ENCODE measurements at places on chromosomes 1 and 21.

DNA sequence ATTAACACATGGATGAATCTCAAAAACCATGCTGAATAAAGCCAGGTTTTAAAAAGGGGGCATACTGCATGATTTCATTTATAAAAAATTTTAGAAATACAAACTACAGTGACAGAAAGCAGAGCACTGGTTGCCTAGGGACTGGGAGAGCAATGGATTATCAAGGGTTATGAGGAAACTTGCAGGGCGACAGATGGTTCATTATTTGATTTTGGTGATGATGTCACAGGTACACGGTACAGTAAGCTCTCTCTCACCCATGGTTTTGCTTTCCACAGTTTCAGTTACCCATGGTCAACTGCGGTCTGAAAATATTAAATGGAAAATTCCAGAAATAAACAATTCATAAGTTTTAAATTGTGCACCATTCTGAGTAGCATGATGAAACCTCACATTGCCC lies 14.1 kb downstream of the VAMP4 start:
- no peak for DNase-seq

- DNase-seq, result no peak
Measured at GRCh38 chr1:61253059-61253735, 170.8 kb downstream of the NFIA start.

- no peak for DNase-seq
Measured at GRCh38 chr1:175922254-175922881, 179.0 kb upstream of the TNR start.

GRCh38 chr1:50523548-50523947 lies 100.3 kb upstream of the DMRTA2 start:
- DNase-seq, result no peak

DNA sequence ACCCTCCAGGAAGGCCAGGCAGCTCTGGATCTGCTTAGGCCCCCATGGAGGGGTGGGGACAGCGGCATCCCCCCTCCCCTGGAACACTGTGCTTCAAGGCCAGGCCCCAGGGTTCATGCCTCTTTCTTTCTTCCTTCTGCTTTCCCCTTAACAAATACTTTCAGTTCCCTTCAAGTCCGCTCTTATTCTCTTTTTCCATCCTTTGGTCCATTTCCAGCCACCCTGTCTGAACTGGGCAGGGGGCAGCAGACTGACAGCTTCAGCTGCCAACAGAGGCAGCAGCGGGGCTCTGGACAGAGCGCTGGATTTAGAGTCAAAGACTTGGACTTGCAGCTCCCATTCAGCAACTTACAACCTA lies 1.1 kb upstream of the CD244 start:
- DNase-seq, result no peak

DNA sequence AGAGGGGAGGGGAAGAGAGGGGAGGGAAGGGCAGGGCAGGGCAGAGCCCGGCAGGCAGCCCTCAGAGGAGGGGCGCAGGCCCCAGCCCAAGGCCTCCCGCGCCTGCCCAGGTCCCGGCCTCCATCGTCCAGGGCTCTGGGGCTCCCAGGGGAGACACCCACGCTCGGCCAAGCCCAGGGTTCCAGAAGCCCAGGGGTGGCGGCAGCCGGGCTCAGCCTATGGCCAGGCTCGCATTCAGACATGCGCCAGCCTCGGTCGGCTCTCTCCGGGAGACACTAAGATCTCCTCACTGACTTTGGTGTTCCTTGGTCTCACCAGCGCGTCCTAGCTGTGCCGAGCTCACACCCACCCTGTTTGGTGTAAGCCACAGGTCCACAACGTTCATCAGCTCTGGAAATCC lies 7.1 kb upstream of the ANKRD65 start:
- DNase-seq, result no peak

- no peak for DNase-seq
Measured at GRCh38 chr1:75438355-75438754, 172.6 kb downstream of the SLC44A5 start.

DNA sequence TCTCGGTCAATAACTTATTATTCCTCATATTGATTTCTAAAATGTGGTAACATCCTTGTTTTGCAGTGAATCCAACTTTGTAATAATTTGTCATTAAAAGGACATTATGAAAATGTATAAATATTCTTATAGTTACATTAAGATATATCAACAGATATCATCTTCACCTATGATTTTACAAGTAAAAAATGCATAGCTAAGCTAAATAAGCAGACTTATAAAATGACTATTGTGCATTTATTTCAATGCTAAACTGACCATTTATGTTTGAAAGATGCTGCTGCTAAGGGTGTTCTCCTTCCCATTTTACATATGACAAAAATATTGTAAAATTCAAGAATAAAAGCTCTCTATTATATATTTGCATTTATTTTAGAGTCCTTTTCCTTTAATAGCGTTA lies 7.8 kb downstream of the PROX1 start:
- DNase-seq, result no peak

GRCh38 chr1:58155418-58156123 lies 391.0 kb downstream of the OMA1 start:
- DNase-seq, result no peak

- no peak for DNase-seq
Measured at GRCh38 chr21:35399706-35400105, 350.6 kb upstream of the RUNX1 start.

- DNase-seq, result no peak
Measured at GRCh38 chr1:228917755-228918154, 182.5 kb downstream of the RHOU start.

DNA sequence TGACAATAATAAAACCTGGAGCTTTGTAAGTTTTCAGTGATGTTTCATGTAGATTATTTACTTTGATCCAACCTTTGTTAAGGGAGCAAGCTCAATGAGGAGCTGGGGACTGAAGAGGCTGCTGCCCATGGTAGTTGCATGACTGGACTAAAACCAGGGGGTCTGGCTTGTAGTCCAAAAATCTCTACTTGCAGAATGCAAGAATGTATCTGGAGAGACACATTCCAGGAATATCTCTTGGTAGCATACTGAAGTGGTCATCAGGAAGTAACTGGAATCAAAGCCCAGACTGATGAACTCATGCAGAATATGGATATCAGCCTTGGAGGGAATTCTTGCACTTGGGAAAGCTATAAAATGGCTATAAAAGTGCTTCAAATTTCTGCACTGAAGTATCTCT lies 5.8 kb upstream of the KIAA0040 start:
- no peak for DNase-seq

GRCh38 chr1:7930645-7931445 lies 9.8 kb downstream of the TNFRSF9 start:
- peak; percentile 35 for DNase-seq

- no peak for DNase-seq
Measured at GRCh38 chr1:182575540-182576149, 13.4 kb downstream of the RNASEL start.

GRCh38 chr1:235101558-235102258 lies 26.9 kb downstream of the TOMM20 start:
- no peak for DNase-seq

DNA sequence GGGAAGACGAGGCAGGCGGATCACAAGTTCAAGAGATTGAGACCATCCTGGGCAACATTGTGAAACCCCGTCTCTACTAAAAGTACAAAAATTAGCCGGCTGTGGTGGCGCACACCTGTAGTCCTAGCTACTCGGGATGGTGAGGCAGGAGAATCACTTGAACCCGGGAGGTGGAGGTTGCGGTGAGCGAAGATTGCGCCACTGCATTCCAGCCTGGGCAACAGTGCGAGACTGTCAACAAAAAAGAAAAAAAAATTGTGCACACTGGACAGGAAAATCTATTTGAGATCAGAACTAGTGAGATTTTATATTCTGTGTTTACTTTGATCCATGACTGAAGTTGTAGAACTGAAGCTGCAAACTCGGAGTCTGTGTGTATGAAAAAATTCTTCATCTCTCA lies 40.2 kb downstream of the SNRPE start:
- DNase-seq, result no peak

All from stimulated activated CD4-positive, alpha-beta T cell treated with anti-CD3 and anti-CD28 coated beads, TNF-alpha, amount 100 ng/mL, for 24 hours (primary cell).